BE2C (cell line): ENCODE measurements at places on chromosomes 12 and 14.

GRCh38 chr12:101696251-101697196, 916 bp upstream of the CHPT1 start:
- peak; percentile 51 for DNase-seq

- DNase-seq = no peak
These were observed 192.3 kb downstream of the MON2 start for GRCh38 chr12:62658910-62659309.

- no peak for DNase-seq
These were observed 81.3 kb downstream of the ERGIC2 start for GRCh38 chr12:29299633-29300032.

- no peak for DNase-seq
These were observed 37.7 kb downstream of the NEUROD4 start for GRCh38 chr12:55057481-55057880.

GRCh38 chr14:75982266-75983018, 647 bp upstream of the TGFB3 start:
- peak; percentile 86 for DNase-seq

- no peak for DNase-seq
These were observed 53.6 kb downstream of the HECTD4 start for GRCh38 chr12:112328456-112329124.

- DNase-seq = peak; percentile 2
These were observed 142.3 kb downstream of the ADGRD1 start for GRCh38 chr12:131095826-131096680.

- no peak for DNase-seq
These were observed 81.5 kb downstream of the DPF3 start for GRCh38 chr14:72812292-72812851.

GRCh38 chr14:68843471-68844209, 50.8 kb upstream of the ZFP36L1 start:
- peak; percentile 75 for DNase-seq

- DNase-seq = peak; percentile 60
These were observed 790 bp downstream of the SSH1 start for GRCh38 chr12:108856428-108857157.

DNA sequence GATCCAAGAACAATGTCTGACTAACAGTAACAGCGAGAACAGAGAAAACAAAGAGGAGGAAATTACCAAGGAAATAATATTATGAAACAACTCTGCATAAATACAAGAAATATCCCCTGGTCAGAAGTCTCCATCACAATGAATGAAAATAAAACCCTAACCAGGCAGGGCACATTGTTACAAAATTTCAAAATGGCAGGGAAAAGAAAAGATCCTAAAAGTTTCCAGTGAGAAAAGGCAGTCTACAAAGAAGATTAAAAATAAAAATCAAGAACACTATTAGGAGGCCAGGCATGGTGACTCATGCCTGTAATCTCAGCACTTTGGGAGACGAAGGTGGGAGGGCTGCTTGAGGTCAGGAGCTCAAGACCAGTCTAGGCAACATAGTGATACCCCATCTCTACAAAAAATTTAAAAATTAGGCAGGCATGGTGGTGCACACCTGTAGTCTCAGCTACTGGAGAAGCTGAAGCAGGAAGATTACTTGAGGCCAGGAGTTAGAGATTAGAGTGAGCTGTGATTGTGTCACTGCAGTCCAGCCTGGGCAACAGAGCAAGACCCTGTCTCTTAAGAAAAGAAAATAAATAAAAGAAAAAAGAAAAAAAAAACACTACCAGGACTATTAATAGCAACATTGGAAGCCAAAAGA, 47.8 kb downstream of the FERMT2 start:
- DNase-seq = no peak

DNA sequence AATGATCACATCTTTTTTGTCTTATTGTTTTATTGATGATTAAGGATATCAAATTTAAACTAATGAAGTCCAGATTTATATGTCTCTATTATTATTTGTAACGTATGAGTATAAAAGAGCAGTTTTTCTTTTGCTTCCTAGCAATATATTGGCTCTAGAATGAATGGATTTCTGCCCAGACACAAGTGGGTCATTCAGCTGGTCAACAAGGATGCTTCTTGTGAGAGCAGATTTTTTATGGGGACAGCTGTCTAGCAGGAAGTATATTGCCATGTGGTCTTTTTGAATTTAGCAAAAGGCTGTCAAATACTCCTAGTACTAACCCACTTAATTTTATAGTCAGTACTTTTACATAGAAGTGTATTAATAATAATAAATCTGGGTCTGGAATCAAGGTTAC, 1071.1 kb upstream of the FLRT2 start:
- no peak for DNase-seq

GRCh38 chr14:105422695-105423487, 3.3 kb downstream of the MTA1 start:
- peak; percentile 85 for DNase-seq

GRCh38 chr12:46367351-46368029, 5.1 kb downstream of the SLC38A2 start:
- no peak for DNase-seq

DNA sequence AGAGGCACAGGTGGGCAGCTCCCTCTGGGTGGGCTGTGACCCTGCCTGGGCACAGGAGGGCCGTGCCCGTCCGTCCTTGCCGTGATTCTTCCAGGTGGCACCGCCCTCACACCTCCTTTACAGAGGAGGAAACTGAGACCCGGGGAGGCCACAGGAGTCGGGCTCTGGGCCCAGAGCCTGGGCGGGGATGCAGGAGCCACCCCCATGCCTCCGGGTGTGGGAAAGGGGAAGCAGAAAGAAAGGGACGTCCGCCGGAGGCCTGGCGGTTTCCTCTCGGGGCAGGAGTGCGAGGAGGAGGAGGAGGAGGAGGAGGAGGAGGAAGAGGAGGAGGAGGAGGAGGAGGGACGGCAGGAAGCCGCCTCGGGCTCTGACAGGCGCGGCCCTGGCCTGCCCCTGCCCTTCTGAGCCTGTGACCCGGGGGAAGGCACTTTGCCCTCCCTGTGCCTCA, 23.0 kb downstream of the SH2B3 start:
- no peak for DNase-seq

- peak; percentile 70 for DNase-seq
These were observed 334.0 kb downstream of the BTG1 start for GRCh38 chr12:91811481-91812287.

GRCh38 chr14:54189333-54189732, 207.5 kb upstream of the CDKN3 start:
- no peak for DNase-seq

DNA sequence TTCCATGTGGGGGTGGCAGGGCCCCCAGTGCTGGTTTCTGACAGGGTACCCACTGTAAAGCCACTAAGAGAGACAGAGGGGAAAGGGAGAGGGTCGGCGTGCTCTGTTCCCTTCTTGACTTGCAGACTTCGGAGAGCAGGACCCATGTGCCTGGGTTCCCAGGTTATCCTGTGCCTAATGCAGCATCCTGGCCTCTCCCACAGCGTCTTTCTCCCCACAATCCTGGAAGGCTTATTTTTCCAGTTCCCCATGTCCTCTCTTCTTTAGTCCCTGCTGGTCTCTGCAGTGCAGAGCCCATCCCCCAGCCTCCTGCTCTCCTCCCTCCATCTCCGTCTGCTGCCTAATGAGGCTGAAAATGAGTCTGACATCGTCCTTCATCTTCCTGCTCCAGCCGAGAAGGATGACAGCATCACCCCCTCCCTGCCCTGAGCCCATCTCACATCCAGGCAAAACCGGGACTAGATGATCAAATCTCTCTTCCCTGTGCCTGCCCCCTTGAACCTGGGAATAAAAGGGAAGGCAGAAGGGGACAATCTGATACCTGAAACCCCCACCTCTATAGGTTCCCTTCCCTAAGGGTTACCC, 15.1 kb downstream of the CALCOCO1 start:
- DNase-seq = no peak

DNA sequence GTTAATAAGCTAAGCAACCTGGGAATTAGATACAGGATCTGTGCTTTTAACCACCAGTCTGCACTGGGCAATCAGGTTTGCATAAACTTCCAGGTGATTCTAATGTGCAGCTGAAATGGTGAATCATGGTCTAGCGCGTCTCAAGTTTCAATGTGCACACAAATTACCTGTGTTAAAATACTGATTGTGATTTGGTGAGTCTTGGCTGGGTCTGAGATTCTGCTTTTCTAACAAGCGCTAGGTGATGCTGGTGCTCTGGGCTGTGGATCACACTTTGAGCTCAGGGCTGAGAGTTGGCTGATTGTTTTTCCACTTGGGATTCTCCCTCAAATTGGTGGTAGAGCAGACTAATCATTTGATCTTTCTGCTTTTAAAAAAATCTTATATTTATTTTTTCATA, 124.8 kb downstream of the C12orf75 start:
- DNase-seq = no peak

DNA sequence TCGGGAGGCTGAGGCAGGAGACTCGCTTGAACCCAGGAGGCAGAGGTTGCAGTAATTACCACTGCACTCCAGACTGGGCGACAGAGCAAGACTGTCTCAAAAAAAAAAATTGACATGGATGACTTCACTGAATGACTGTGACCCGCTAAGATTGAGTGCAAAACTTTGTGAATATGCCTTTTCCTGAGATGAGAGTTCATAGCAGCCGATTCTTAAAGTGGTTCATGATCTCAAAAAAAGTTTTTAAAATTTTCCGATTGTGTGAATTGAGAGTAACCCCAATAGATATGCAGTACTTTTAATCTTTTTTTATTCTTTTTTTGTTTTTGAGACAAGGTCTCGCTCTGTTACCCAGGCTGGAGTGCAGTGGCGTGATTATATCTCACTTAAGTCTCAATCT, 1.2 kb downstream of the TCTN1 start:
- no peak for DNase-seq

- DNase-seq = no peak
These were observed 67.1 kb downstream of the DUSP16 start for GRCh38 chr12:12495536-12495935.

- no peak for DNase-seq
These were observed 1620.4 kb upstream of the FLRT2 start for GRCh38 chr14:83909507-83909906.

DNA sequence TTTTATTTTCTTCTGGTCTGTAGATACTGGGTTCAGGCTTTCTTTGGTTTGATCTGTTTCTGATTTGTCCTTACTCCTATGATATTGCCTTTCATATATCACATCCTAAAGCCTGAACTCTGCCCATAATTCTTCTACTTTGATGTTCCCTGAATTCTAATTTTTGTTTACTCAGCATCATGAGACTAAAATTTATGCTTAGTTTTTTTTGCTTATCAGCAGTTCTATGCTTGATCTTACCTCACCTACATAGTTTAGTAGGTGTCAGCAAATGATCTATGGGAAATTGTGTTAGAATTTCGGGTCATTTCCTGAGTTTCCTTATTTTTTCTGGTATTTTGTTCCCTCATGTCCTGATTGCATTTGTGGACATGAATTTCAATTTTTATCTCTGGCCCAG, 94.2 kb downstream of the TMEM117 start:
- DNase-seq = no peak

DNA sequence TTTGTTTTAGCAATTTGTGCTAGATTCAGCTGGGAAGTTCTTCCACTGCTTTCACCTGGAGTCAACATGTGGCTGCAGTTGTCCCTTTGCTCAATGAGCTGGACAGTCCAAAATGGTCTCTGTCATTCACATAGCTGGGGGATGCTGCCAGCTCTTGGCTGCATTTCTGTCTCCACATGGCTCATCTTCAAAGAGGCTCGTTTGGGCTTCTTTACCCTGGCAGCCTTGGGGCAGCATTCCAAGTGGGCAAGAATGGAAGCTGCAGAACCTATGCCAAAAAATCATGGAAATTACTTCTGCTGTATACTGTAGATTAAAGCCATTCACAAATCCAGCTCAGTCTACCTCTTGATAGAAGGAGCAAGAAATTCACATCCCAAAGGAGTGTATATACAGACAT, 199.1 kb downstream of the SLC5A8 start:
- no peak for DNase-seq

DNA sequence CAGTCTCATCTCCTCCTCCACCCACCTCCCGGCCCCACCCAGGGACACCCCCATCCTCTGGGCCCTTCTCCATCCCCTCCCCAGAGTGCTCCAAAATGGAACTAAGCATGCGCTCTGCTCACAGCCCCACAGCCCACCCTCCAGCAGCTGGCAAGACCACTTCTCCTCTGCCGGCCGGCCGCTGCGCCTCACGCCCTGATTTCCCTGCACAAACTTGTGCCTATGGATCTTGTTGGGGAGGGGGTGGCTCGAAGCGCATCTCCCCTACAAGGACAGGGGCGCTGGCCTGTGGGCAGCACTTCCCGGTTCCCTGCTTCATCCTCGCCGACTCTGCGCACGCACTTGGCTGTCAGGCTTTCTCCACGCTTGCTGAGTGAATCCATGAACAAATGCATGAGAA, 19.5 kb upstream of the NUDT14 start:
- DNase-seq = no peak

DNA sequence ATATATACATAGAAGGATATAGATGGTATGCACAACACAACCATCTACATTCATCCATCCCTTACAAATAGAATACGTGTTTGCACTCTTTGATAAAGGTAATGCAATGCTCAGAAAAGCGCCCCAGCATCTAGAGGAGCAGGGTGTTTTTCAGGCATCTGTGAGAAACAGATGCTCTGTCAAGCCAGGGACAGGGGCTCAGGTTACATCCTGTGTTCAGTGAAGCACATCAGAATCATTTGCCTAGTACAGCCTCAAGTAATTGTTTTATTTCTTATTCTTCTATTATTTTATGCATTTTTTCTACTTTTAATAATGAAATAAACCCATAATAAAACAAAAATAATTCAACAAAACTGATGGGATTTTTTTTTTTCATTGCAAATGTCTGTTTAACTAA, 50.5 kb upstream of the HIF1A start:
- DNase-seq = peak; percentile 73

GRCh38 chr12:119444462-119445044, 110.0 kb downstream of the CCDC60 start:
- DNase-seq = peak; percentile 64

- no peak for DNase-seq
These were observed 14.8 kb upstream of the SH2B3 start for GRCh38 chr12:111390910-111391309.

GRCh38 chr14:96987086-96987474, 189.9 kb downstream of the VRK1 start:
- DNase-seq = no peak

GRCh38 chr12:77152623-77153193, 87.3 kb upstream of the E2F7 start:
- no peak for DNase-seq

DNA sequence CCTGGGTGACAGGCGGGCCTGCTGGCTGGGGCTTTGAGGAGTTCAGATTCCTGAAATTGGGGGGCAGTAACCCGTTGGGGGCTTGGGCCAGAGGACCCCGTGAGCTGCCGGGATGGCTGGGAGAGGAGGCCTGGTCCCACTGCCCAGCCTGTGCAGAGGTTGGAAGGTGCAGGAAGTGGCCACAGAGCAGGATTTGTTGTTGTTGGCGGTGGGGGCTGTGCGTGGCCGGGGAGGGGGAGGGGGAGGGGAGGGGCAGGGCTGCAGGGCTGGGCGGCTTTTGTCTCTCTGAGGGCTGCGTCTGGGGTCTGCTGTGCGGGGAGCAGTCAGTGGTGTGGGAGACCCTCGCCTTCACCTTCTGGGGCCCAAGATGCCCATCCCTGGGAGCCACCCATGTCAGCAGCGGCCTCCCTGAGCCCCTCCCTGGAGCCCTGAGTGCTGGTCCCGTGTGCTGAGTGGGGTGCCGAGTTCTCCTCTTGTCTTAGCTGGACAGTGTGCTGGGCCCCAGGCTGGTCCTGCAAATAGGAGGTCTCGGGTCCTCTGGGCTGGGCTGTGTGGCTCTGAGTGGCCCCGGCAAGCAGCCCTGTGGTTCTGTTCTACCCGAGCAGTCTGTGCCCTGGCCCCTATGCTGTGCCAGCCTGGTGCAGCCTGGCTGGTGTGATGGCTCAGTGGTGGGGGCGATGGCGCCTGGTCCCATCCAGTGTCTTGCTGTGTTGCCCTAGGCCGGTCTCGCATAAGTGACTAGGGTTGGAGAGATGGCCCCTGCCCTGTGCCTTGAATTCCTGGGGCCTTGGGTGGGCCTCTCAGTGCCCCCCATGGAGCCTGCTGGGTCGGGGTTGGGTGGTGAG, 10.3 kb downstream of the KIF26A start:
- peak; percentile 37 for DNase-seq
